ENCODE measurements at places on chromosomes 16 and 17.

DNA sequence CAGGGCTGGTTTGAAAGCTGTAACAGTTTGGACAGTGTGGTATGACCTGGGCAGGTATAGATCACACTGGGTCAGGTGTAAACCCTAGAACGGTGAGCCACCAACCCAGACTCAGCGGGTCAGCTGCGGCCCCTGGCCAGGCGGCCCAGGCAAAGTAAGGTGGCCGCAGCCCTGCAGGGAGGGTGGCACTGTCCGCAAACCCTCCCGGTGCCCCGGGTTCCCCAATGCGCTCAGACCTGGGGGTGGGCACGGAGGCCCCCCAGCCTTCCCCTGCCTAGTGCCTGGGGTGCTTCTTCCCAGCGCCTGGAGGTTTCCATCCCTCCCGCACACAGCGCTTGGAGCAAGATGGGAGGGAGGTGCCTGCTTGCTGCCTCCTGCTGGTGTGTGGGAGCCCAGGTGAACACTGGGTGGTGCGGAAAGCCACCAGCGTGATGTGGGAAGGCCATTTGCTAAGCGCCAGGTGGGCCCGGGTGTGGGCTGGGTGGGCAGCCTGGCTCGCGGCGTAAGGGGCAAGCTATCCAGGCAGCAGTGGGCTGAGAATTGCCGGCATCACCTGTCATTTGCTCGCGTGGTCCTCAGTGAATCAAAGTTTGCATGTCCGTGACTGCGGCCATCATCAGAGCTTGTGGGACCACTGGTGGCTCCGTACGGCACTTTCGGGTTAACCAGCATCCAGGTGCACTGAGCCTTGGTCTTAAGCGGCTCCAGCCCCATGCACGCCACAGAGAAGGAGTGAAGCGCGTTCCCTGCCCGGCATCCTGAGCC is 47.3 kb upstream of the GNG13 start:
- no peak for DNase-seq

GRCh38 chr16:48126801-48127644 is 28.8 kb downstream of the ABCC12 start:
- DNase-seq = peak; percentile 85

- DNase-seq = no peak
Observed at GRCh38 chr16:50247906-50248608, 18.3 kb upstream of the ADCY7 start.

- no peak for DNase-seq
Observed at GRCh38 chr17:17500999-17501605, 4.9 kb upstream of the RASD1 start.

DNA sequence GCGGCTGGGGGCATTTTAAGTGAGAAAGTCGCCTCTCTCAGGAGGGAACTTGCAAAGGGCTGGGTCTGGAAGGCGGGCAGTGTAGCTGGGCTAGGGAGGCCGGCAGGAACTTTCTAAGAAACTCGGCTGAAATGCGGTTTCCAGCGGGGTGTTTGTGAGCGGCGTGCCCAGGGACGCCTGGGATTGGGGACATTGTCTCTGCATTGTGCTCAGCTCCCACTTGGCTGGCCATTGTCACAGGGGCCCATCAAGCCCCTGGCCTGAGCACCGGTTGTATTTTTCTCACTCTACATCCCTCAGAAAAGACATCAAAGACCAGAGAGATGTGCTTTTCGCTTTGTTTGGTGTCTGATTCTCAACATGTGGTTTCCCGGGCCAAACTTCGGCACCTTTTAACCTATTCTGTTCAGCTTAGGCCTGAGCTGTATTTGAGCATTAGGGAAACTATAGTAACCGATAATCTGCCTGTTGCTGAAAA is 291.1 kb upstream of the IRX3 start:
- DNase-seq = no peak
